ENCODE measurements at places on chromosomes 12 and 14.

- DNase-seq = no peak
Observed at GRCh38 chr14:81285245-81285644, 64.5 kb upstream of the GTF2A1 start.

DNA sequence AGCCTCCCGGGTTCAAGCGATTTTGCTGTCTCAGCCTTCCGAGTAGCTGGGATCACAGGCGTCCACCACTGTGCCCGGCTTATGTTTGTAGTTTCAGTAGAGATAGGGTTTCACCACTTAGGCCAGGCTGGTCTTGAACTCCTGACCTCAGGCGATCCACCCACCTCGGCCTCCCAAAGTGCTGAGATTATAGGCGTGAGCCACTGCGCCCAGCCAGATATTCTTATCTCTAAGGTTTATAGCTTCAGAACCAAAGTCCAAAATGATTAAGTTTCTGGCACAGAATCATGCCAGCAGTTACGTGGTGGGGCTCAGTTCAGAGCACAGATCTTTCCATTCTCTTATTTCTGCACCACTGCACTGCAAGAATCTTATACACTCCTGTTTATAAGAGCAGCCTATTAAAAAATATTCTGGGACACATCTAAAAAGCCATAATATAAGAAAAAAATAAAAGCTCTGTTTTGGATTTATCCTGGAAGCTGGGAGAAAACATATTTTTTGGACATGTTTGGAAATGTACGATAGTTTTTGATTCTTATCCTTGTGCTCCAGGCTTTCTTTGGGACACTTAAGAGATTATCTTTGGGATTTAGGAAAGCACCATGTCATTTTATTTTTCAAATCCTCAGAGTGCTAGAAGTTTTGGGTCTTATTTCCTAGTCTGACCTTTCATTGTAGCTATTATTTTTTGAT is 129.6 kb downstream of the LMNTD1 start:
- no peak for DNase-seq

DNA sequence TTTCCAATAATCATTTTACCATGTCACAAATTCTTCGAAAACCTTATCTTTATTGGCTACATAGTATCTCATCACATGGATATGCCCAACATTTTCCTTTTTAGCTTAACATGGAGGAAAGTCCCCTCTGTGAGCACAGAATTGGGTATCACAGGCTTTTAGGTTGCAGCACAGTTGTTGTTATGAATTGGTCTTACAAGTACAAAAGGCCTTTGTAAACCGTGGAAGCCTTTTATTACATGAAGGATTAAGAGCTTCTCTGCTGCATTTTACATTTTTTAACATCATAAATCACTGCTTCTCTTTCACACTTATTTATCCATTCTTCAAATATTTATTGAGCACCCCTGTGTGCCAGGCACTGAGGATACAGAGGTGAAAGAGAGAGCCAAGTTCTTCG is 26.2 kb downstream of the UBE3B start:
- no peak for DNase-seq

GRCh38 chr12:94284046-94284445 is 135.7 kb downstream of the PLXNC1 start:
- no peak for DNase-seq

- no peak for DNase-seq
Observed at GRCh38 chr12:130876758-130877157, 4.9 kb downstream of the RAN start.

DNA sequence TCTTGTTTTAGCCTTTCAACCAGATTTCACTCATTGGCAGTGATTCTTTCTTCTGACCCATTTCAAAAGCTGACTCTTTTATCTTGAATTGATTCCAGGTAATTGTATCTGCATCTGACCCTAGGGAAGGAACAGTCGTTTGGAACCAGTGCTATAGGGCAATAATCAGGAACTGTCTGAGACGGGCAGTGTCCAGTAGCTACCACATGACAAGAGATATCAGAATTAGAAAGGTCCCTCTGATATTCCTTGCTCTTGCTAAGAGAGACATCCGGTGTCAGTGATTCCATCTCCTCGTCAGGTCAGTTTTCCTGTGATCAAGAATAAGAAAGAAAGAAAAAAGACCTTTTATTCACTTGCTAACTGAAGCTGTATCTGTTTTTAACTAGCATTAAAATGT is 47.8 kb upstream of the PDE3A start:
- DNase-seq = no peak

DNA sequence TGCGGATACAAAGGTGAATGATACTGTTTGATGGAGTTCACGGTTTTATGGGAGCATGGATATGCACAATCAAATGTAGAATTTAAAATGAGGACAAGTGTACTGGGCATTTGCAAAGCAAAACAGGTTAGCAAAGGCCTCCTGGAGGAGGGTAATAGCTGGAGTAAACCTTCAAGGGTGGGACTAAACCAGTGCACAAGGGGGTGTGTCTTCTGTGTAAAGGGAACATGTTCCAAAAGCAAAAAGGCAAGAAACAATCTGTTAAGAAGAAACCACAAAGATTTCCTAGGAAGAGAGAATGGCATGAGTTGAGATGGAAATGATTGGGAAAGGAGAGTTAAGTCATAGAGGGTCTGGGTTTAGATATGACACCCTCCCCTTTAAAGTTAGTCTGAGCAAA is 109.2 kb upstream of the SLCO1C1 start:
- no peak for DNase-seq

DNA sequence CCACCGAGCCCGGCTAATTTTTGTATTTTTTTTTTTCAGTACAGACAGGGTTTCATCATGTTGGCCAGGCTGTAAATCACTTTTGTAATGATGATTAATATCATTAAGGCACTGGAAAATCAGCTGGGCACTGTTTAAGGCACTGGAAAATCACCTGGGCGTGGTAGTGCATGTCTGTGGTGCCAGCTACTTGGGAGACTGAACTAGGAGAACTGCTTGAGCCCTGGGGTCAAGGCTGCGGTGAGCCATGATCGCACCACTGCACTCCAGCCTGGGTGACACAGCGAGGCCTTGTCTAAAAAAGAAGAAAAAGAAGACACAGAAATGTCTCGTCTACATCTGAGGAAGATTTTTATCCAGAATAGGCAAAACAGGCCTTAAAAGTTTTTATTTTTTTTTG is 12.7 kb downstream of the SLC11A2 start:
- DNase-seq = no peak

DNA sequence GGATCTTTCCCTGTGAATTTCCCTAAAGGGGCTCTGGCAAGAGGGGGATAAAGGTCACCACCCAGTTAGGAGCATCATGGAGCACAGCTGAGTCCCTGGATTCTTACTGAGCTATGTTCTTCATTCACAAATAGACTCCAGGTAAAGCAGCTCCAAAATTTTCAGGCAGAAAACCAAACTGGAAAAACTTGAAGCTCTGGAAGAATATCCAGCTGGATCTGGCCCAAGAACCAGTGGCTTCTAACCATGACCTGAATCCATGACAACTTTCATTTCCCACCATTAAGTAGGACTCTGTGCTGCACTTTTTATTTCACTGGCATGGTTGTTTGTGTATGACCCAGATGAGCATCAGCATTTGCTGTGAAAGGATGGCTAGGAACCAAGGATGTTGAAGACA is 180.4 kb upstream of the FKBP4 start:
- no peak for DNase-seq

- peak; percentile 59 for DNase-seq
Observed at GRCh38 chr14:96275177-96276112, 19.4 kb downstream of the BDKRB1 start.

DNA sequence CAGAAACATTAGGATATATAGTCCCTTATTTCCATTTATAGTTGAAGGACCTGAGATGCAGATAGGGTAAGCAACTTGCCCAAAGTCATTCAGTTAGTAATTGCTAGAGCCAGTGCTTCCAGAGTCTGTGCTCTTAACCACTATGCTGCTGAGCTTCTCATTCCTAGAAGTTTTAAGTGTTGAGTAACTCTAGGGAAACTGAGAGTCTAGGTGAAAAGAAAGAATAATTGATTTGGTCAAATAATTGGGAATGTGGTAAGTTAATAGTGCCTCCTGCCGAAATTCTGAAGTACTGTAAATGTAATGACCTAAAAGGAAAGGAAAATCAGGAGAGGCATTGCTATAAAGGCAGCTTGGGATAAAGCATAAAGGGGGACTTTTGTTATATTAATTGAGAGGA is 14.1 kb downstream of the PYROXD1 start:
- DNase-seq = no peak

DNA sequence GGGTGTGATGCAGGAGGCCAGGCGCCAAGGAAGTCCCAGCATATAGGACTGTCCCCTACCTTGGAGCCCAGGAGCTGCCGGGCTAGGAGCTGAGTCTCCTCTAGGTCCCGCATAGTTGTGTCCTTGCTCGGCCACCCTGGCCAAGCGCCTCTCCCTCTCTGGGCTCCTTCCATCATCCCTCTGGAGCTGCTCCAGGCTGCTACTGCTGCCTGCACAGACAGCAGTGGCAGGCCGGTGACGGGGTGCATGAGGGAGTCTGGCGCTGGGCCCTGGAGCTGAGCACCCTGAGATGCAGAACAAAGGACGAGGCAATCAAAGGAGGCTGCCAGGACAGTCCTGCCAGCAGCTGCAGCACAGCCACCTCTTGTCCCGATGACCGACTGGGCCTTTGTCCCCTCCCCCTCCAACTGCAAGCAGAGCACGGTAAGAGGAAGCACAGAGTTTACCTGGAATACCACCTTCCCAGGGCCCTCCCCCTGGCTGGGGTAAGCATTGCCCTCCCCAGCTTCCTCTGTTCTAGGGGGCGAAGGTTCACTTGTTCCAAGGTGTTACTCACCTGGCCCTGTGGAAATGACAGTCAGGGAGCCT is 10.4 kb downstream of the DTX1 start:
- DNase-seq = peak; percentile 57

GRCh38 chr12:132143336-132144071 is 615 bp downstream of the DDX51 start:
- no peak for DNase-seq

DNA sequence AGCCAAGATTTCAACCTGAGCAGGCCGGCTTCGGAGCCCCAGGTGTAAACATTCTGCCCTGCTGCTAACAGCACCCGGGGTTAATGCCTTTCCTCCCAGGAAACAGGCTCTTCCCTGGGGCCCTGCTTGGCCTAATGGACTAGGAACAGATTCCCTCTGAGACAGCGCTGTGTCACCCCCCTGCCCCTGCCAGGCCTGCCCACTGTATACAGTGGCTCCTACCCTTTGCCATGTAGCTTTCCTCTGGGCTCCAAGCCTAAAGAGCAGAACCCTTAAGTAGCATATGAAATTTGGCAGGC is 28.3 kb upstream of the BCDIN3D start:
- no peak for DNase-seq

DNA sequence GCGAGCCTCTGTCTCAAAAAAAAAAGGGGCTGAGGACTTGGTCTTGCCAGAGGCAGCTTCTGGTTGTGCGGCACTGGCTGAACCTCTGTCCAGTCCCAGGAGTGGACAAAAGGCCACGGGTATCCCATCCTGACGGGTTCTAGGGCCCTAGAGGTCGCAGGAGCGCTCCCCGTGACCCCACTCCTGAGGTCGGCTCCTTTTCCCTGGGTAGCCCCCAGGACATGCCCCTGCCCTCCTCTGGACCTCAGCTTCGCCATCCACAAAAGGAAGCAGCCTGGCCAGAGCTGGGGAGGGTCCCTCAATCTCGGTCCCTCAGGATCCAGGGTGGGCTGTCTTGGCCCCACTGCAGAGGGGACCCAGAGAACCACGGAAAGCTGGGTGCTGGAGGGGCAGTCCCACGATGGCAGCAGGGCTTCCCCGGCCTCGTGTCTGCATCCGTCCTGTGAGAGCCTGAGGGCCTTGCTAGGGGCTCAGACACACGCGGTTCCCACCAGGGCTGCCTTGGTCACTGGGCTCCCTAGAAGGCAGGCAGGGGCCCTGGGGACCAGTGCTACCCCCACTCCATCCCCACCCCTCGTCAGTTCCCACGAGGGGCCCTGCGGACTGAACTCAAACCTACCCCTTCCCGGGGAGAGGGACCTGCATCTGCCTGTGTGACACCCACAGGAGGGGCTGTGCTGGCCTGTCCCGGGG is 31.1 kb downstream of the ASCL4 start:
- no peak for DNase-seq

DNA sequence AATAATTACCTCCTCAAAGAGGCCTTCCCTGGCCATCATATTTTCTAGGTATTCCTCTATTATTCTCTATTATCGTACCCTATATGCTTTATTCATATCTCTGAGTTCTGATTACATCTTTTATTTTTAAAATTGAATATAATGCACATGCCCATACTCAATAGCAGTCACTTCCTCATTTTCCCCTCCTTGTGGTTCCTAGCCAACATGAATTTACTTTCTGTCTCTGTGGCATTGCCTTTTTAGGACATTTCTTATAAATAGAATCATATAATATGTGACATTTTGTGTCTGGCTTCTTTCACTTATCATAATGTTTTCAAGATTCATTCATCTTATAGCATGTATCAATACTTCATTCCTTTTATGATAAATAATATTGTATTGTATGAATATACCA is 74.4 kb upstream of the TRHDE start:
- DNase-seq = no peak

DNA sequence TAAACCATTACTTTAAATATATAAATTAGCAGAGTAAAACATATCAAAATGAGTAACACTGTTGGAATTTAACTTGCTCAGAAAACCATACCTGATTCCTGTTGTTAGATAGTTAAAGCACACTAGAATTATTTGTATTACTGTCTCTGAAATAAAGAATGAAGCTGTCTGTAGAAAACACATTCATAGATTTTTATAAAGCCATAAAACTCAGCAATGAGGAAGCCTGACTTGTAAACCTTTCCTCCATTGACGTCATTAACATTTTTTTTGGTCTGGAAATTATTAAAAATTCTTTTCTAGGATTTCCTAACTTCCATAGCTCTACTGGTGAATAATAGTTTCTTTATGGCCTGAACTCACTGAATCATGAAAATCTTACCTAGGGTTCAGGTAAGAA is 147.6 kb downstream of the BRMS1L start:
- DNase-seq = no peak

GRCh38 chr14:23058654-23059504 is 1.6 kb upstream of the CDH24 start:
- no peak for DNase-seq

- no peak for DNase-seq
Observed at GRCh38 chr12:15693228-15693911, 95.8 kb downstream of the EPS8 start.

DNA sequence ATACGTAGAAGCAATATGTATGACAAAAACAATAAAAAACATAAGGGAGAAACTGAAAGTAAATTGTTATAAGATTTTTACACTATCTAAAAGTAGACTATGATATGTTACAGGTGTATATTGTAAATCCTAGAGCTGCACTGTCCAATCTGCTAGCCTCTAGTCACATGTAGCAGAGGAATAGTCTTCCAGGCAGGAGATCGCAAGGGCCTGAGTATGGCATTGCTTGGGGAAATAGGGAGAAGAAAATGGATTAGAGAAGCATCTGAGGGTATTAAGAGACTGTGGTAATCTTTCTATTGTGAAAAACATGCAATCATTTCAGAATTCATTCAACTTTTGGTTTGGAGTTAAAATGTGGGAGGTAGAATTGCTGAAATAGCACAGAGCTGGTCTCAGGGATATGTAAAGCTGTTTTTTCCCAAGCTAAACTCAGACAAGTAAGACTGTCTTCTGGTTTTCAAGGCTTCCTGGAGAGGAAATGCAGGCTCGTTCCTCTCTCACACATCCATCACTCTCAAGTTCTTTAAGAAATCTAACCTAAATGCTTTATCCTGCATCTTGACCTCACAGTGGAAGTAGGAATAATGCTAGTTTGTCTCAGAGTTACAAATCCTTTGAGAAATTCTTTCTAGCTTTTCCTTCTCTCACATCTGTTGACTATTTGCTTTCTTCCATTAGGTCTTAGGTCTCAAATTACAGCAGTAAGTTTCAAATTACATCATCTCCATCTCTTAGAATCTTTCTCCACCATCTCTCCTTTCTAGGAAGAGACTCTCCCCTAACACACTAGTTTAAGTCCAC is 7.6 kb upstream of the CCDC184 start:
- DNase-seq = no peak

- no peak for DNase-seq
Observed at GRCh38 chr14:54697803-54698202, 130.9 kb downstream of the SAMD4A start.

All from NCI-H774 (cell line).